PC-3 (cell line): ENCODE measurements at places on chromosomes 11 and 22.
A peak's percentile ranks its signal among the peaks of the same experiment; 100 is the strongest.

GRCh38 chr22:24706732-24707469 lies 67.6 kb downstream of the PIWIL3 start:
- no peak overlapping the region for H3K4me3 ChIP-seq
- DNase-seq, result no peak
- no peak overlapping the region for H3K27ac ChIP-seq
- no peaks in the 10 kb centered on the region for H3K36me3 ChIP-seq
- no peaks in the 10 kb centered on the region for H3K4me1 ChIP-seq

DNA sequence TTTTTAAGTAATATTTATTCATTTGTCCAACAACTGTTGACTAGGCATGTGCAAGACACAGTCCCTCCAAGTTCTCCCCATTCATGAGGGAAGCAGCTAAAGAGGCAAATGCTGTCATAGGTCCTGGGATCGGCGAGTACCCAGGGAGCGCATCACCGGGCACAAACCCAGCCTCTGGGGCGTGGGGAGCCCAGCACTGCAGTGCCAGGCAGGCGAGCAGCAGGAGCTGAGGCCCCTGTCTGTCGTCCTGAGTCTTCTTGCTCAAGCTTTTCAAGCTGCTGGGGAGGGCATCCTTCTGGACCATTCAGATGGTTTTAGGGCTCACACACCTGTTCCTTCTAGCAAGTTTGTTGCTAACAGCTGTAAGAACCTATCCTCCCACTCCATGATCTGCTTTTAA lies 62.1 kb downstream of the PPFIA1 start:
- no peak overlapping the region for H3K4me3 ChIP-seq
- H3K27me3 ChIP-seq, result no peaks in the 10 kb centered on the region
- no peaks in the 10 kb centered on the region for H3K4me1 ChIP-seq
- no peak for DNase-seq

DNA sequence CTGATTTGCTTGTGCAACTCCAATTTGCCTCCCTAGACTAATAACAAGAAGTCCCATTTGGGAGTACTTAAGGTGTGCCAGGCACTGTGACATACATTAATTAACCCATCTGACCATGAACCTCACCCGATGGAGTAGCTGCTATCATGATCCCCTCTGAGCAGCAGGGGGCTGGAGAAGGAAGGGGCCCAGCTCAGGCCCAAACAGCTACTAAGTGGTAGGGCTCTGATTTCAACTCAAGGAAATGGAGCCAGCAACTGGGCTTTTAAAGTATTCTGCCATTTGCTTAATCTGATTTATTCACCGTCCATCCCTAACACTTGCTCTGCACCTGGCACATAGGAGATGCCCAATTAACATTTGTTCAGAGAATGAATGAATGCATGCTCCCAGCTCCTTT lies 1.2 kb downstream of the CRYBB1 start:
- no peak for DNase-seq
- no peaks in the 10 kb centered on the region for H3K36me3 ChIP-seq
- H3K27ac ChIP-seq, result no peak overlapping the region
- H3K4me1 ChIP-seq, result no peaks in the 10 kb centered on the region
- no peaks in the 10 kb centered on the region for H3K27me3 ChIP-seq

- no peak overlapping the region for H3K27ac ChIP-seq
- H3K4me1 ChIP-seq, result no peaks in the 10 kb centered on the region
- no peaks in the 10 kb centered on the region for H3K27me3 ChIP-seq
- DNase-seq, result no peak
These were observed 6.0 kb upstream of the OR52E6 start for GRCh38 chr11:5847711-5848110.

GRCh38 chr11:71086687-71087258 lies 165.6 kb downstream of the SHANK2 start:
- H3K27ac ChIP-seq, result no peak overlapping the region
- no peaks in the 10 kb centered on the region for H3K27me3 ChIP-seq
- peak; percentile 63 for DNase-seq
- H3K36me3 ChIP-seq, result peaks cover 4% of the 10 kb centered on the region; the same call in 1 of the 2 replicates
- no peak overlapping the region for H3K4me3 ChIP-seq
- no peaks in the 10 kb centered on the region for H3K4me1 ChIP-seq

GRCh38 chr22:20520093-20520511 lies 12.7 kb downstream of the MED15 start:
- no peak overlapping the region for H3K4me3 ChIP-seq
- no peak for DNase-seq
- H3K4me1 ChIP-seq, result peaks cover 18% of the 10 kb centered on the region
- peaks cover 31% of the 10 kb centered on the region for H3K36me3 ChIP-seq

GRCh38 chr11:59267196-59267595 lies 54.5 kb upstream of the MPEG1 start:
- H3K4me1 ChIP-seq, result peaks cover 10% of the 10 kb centered on the region
- no peaks in the 10 kb centered on the region for H3K36me3 ChIP-seq
- H3K27me3 ChIP-seq, result no peaks in the 10 kb centered on the region
- H3K27ac ChIP-seq, result no peak overlapping the region
- DNase-seq, result peak; percentile 39

- H3K36me3 ChIP-seq, result no peaks in the 10 kb centered on the region
- peaks cover 4% of the 10 kb centered on the region for H3K4me1 ChIP-seq
- H3K27ac ChIP-seq, result no peak overlapping the region
- H3K4me3 ChIP-seq, result no peak overlapping the region
These were observed 17.2 kb upstream of the FGF3 start for GRCh38 chr11:69836401-69836800.

- H3K27me3 ChIP-seq, result no peaks in the 10 kb centered on the region
- no peak overlapping the region for H3K4me3 ChIP-seq
- peaks cover 18% of the 10 kb centered on the region for H3K4me1 ChIP-seq
These were observed 165.0 kb upstream of the MTMR2 start for GRCh38 chr11:96088914-96089313.

GRCh38 chr11:128581561-128582272 lies 5.6 kb downstream of the ETS1 start:
- H3K4me3 ChIP-seq, result no peak overlapping the region
- no peak overlapping the region for H3K27ac ChIP-seq
- peaks cover 25% of the 10 kb centered on the region for H3K4me1 ChIP-seq
- H3K36me3 ChIP-seq, result no peaks in the 10 kb centered on the region

- H3K36me3 ChIP-seq, result no peaks in the 10 kb centered on the region
- no peak overlapping the region for H3K4me3 ChIP-seq
- no peak for DNase-seq
- no peak overlapping the region for H3K27ac ChIP-seq
These were observed 94.5 kb downstream of the CASP12 start for GRCh38 chr11:104803776-104804175.

DNA sequence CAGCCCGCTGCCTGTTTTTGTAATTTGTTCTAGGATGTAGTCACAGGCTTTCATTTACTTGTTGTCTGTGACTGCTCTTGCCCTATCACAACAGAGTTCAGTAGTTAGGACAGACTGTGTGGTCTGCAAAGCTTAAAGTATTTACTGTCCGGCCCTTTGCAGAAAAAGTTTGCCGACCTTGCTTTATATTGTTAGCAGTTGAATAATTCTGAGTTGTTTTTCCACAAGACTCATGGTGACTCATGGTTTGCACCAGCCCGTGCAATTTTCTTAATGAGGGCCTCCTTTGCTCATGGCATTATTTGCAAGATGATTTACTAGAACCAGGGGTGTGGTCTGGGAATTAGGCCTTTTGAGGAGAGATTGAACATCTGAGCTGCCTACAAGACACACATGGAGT lies 110.6 kb downstream of the SCN3B start:
- H3K4me3 ChIP-seq, result no peak overlapping the region
- peak; percentile 90 for DNase-seq
- H3K27ac ChIP-seq, result peak overlapping the region; percentile 59
- no peaks in the 10 kb centered on the region for H3K27me3 ChIP-seq

GRCh38 chr11:10934293-10934860 lies 76.5 kb upstream of the ZBED5 start:
- H3K36me3 ChIP-seq, result no peaks in the 10 kb centered on the region
- H3K4me3 ChIP-seq, result peak overlapping the region; percentile 68
- H3K4me1 ChIP-seq, result peaks cover 36% of the 10 kb centered on the region
- H3K27me3 ChIP-seq, result no peaks in the 10 kb centered on the region
- H3K27ac ChIP-seq, result peak overlapping the region; percentile 39; the same call in 1 of the 2 replicates

- peaks cover 31% of the 10 kb centered on the region for H3K4me1 ChIP-seq
- peak overlapping the region; percentile 85 for H3K27ac ChIP-seq
- no peaks in the 10 kb centered on the region for H3K36me3 ChIP-seq
- no peak overlapping the region for H3K4me3 ChIP-seq
- H3K27me3 ChIP-seq, result no peaks in the 10 kb centered on the region
These were observed 34.4 kb upstream of the HEPHL1 start for GRCh38 chr11:93986716-93987115.

DNA sequence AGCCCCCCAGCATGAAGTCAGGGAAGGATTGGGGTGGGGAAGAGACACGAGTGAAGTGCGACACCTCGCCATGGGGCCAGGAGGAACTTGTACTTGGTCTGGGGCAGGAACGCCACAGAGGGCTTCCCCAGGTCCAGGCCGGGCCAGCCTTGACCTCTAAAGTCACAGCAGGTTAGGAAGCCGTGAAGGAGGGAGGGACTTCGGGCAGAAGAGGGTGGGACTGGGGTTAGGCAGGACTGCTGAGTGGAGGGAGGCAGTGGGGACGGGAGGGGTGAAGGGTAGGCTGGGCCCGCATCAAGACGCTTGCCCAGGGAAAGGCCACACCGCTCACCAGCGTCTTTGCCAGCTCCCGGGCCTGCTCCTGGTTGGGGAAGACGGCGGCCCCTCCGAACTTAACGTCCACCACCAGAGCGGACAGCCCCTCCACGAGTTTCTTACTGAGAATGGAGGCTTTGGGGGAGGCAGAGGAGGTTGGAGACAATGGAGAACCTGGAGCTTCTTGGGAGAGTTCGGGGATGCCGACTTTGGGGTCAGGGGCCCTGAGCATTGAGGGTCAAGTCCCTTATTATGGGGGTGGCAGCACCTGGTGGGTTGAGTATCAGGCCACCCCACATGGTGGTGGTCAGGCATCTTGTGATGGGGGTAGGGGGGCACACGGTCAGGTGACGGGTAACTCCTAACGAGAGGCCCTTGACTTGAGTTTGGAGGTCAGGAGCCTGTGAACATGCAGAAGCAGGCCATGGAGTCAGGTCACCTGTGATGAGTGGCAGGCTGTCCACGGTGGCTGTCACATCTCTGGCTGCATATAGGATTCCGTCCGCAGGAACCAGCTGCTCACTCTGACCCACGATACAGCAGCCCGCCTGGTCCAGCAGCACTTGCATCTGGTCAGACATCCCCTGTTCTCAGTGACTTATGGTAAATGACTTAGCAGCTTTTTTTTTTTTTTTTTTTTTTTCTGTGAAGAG lies 1.7 kb upstream of the SCO2 start:
- peak; percentile 37 for DNase-seq
- peak overlapping the region; percentile 78 for H3K27ac ChIP-seq
- no peaks in the 10 kb centered on the region for H3K36me3 ChIP-seq
- peak overlapping the region; percentile 81 for H3K4me3 ChIP-seq

DNA sequence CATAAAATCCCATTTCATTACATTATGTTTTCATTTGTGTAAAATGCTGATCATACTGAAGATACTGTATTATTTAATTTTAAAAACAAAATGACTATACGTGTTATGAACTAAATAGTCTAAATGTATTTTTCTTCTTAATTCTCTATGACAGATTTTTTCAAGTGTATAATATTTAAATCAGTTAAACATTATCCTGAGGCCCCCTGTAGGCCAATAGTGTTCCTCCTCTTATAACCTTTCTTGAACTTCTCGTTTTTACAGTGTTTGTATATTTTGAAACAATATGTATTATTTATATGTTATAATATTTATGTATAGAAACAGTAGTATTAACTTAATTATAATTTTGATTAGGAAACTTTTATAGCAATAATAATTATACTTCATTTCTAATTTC lies 151.1 kb upstream of the CHORDC1 start:
- H3K27me3 ChIP-seq, result peaks cover 2% of the 10 kb centered on the region; the same call in 1 of the 2 replicates
- no peak overlapping the region for H3K27ac ChIP-seq
- H3K36me3 ChIP-seq, result no peaks in the 10 kb centered on the region
- no peak overlapping the region for H3K4me3 ChIP-seq
- no peaks in the 10 kb centered on the region for H3K4me1 ChIP-seq

GRCh38 chr11:7523416-7524210 lies 9.8 kb downstream of the PPFIBP2 start:
- H3K36me3 ChIP-seq, result no peaks in the 10 kb centered on the region
- no peak overlapping the region for H3K27ac ChIP-seq
- no peaks in the 10 kb centered on the region for H3K4me1 ChIP-seq
- DNase-seq, result no peak

DNA sequence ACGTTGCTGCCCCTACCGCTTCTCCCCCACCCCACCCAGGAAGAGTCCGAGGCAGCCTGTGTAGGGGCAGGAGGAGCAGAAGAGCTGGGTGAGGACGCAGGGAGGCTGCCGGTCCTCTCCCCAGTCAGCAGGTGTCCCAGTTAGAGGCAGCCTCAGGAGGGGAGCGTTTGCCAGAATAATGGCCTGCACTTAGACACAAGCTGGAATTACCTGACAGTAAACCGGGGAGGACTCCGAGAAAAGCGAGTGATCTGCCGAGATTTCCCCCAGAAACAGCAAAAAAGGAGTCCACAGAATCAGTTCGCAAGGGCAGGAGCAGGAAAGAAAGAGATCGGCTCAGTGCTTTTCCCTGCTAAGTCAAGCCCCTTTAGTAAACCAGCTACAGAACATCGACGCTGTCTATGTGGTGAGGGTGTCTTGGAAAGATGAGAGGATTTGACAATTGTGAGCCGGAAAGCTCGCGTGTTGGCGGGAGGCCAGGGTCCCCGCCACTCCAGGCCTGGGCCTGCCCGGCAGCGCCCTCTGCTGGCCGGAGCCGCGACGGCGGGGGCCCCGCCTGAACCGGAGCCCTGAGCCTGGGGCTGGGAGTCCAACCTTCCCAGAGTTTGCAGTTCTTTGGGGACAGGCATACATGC lies 17.7 kb upstream of the THRSP start:
- peak; percentile 90 for DNase-seq
- no peaks in the 10 kb centered on the region for H3K27me3 ChIP-seq
- H3K36me3 ChIP-seq, result no peaks in the 10 kb centered on the region
- H3K4me1 ChIP-seq, result peaks cover 13% of the 10 kb centered on the region
- peak overlapping the region; percentile 67 for H3K4me3 ChIP-seq

DNA sequence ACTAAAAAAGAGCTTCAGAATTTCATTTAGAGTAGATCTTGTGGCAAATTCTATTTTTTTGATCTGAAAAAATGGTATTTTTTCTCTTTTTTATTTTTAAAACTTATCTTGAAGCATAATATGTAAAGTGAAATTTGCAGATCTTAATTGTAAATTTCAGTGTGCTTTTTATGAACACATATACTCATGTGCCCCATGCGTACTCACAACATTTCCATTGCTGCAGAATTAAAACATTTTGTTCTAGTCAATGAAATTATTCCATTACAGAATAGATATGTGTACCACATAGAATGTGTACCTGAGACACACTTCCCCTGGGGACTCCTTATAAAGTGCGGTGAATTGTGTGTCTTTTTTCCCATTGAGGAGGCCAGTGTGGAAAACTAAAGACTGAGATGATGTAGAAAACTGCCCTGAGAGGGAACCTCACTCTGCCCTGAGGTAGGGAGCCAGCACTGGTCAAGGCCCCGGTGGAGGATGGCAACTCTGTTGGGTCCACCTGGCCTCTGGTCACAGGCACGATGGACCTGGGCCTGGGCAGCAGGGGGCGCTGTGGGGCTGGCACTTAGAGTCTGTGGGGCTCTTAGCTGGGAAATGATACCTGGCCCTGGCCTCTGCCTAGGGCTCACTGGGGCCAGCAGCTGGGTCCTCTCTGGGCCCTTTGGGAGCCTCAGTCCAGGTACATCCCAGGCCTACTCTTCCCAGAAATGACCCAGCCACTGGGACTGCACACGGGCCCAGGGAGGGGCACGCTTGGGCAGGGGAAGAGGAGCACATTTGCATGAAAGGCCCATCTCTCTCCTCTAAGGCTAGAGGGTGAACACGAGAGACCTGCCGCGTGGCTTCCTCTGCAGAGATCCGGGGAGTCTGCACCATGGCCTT lies 77.9 kb upstream of the TOP3B start:
- no peaks in the 10 kb centered on the region for H3K36me3 ChIP-seq
- peaks cover 9% of the 10 kb centered on the region; the same call in 1 of the 2 replicates for H3K27me3 ChIP-seq
- H3K27ac ChIP-seq, result no peak overlapping the region
- H3K4me1 ChIP-seq, result no peaks in the 10 kb centered on the region
- peak; percentile 58 for DNase-seq
